Activated T-helper 1 cell treated with anti-CD3 and anti-CD28 coated beads, Interleukin-12 subunit alpha, Interleukin-12 subunit beta, Interleukin-2, Interleukin-4 antibody, amounts not matched to agents 30 ng/mL and 10 ng/mL and 1 ng/mL, durations not matched to agents 14 hours and 24 hours and 36 hours (primary cell): ENCODE measurements at places on chromosomes 1 and 21.

- no peaks in the 10 kb centered on the region for H3K4me1 ChIP-seq
- H3K36me3 ChIP-seq, result peaks cover 6% of the 10 kb centered on the region
- H3K27me3 ChIP-seq, result no peaks in the 10 kb centered on the region
- DNase-seq, result no peak
Observed at GRCh38 chr1:46001081-46001785, 131.2 kb downstream of the PIK3R3 start.

DNA sequence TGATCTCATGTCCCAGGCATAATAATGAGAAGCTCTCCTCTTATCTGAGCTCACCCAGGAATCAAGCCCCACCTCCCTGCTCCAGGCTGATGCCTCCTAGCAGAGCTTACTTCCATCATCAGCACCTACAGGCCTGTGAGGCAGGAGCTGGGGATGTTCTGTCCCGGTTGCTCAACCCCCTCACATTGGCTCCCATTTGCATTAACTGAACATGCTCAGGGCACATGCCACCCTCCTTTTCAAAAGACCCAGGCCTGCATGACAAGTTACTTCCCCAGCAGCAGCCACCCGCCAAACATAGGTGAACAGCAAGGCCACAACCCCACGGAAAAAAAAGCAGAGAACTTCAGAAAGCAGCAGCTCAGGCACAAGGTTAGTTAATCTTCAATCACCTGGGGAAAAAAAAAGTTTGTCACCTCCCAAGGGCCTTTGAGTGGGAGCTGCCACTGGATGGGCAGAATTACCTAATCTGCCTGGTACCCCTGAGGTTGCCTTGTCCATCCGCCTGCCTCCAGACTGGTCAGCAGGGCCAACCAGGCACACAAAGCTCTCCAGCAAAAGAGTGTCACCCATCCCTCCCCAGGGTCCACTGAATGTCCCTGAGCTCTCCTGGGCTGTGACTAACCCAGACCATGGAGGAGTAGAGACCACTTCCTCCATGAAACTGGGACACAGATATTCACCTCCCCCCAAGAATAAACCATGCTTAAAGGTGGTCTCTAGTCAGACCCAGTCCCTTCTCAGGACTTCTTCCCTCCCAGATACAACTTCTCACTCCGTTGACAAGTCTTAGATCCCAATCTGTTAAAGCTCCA is 4.4 kb downstream of the KCNN3 start:
- no peak overlapping the region for H3K27ac ChIP-seq
- no peak overlapping the region for H3K4me3 ChIP-seq
- H3K36me3 ChIP-seq, result no peaks in the 10 kb centered on the region
- DNase-seq, result no peak
- H3K4me1 ChIP-seq, result peaks cover 28% of the 10 kb centered on the region

GRCh38 chr1:81006502-81006901 is 794.2 kb upstream of the ADGRL2 start:
- DNase-seq, result no peak
- H3K4me1 ChIP-seq, result no peaks in the 10 kb centered on the region
- no peaks in the 10 kb centered on the region for H3K27me3 ChIP-seq
- H3K36me3 ChIP-seq, result no peaks in the 10 kb centered on the region
- no peak overlapping the region for H3K4me3 ChIP-seq

GRCh38 chr1:53604291-53604919 is 134.6 kb downstream of the GLIS1 start:
- no peak overlapping the region for H3K4me3 ChIP-seq
- H3K4me1 ChIP-seq, result peaks cover 6% of the 10 kb centered on the region

- H3K4me1 ChIP-seq, result no peaks in the 10 kb centered on the region
- H3K4me3 ChIP-seq, result no peak overlapping the region
- DNase-seq, result no peak
- no peaks in the 10 kb centered on the region for H3K27me3 ChIP-seq
- H3K36me3 ChIP-seq, result no peaks in the 10 kb centered on the region
Observed at GRCh38 chr1:215844266-215844665, 277.2 kb downstream of the KCTD3 start.

- no peak overlapping the region for H3K27ac ChIP-seq
- no peaks in the 10 kb centered on the region for H3K36me3 ChIP-seq
- H3K4me1 ChIP-seq, result no peaks in the 10 kb centered on the region
- no peak for DNase-seq
Observed at GRCh38 chr21:41482301-41482700, 25.7 kb downstream of the TMPRSS2 start.

- H3K4me3 ChIP-seq, result no peak overlapping the region
- no peaks in the 10 kb centered on the region for H3K36me3 ChIP-seq
- no peaks in the 10 kb centered on the region for H3K4me1 ChIP-seq
- DNase-seq, result no peak
Observed at GRCh38 chr1:118960567-118961136, 27.5 kb downstream of the TBX15 start.

GRCh38 chr1:232413674-232414073 is 216.3 kb downstream of the SIPA1L2 start:
- H3K27ac ChIP-seq, result no peak overlapping the region
- DNase-seq, result no peak
- H3K4me3 ChIP-seq, result no peak overlapping the region

- H3K27me3 ChIP-seq, result no peaks in the 10 kb centered on the region
- no peak overlapping the region for H3K4me3 ChIP-seq
- no peak overlapping the region for H3K27ac ChIP-seq
- DNase-seq, result no peak
- H3K4me1 ChIP-seq, result peaks cover 12% of the 10 kb centered on the region
- H3K36me3 ChIP-seq, result peaks cover 31% of the 10 kb centered on the region
Observed at GRCh38 chr1:88791192-88791591, 100.2 kb downstream of the GTF2B start.

DNA sequence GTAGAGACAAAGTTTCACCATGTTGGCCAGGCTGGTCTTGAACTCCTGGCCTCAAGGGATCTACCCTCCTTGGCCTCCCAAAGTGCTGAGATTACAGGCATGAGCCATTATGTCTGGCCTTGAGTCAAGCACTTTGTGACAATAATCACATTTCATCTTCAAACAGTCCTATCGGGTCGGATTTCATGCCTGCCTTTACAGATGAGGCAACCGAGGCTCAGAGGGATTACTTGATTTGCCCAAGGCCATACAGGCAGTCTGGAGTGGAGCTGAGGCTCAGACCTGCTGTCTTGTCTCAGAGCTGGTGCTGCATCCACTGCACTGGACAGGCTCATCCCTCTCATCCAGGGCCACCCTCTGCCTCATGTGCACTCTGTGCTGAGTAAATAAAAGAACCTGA is 26.6 kb downstream of the FAM151A start:
- no peak for DNase-seq
- no peak overlapping the region for H3K27ac ChIP-seq

DNA sequence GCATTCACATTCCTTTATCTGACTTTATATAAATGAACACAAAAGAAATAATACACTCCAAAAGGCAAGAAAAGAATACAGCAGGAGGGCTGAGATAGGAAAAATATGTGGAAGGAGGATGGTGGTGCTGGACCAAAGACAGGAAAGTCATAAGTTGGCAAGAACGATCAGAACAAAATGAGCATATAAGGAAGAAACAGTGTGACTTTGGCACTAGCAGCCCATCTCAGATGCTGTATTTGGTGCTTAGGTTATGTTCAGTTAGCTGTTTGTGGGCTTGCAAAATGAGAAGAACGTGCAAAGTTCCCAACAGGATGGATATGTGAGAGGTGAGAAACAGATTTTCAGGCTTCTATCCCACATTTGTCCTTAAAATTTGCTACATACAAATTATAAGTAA is 719.8 kb upstream of the ADGRL4 start:
- no peak for DNase-seq
- H3K27ac ChIP-seq, result no peak overlapping the region
- H3K4me3 ChIP-seq, result no peak overlapping the region
- no peaks in the 10 kb centered on the region for H3K36me3 ChIP-seq

DNA sequence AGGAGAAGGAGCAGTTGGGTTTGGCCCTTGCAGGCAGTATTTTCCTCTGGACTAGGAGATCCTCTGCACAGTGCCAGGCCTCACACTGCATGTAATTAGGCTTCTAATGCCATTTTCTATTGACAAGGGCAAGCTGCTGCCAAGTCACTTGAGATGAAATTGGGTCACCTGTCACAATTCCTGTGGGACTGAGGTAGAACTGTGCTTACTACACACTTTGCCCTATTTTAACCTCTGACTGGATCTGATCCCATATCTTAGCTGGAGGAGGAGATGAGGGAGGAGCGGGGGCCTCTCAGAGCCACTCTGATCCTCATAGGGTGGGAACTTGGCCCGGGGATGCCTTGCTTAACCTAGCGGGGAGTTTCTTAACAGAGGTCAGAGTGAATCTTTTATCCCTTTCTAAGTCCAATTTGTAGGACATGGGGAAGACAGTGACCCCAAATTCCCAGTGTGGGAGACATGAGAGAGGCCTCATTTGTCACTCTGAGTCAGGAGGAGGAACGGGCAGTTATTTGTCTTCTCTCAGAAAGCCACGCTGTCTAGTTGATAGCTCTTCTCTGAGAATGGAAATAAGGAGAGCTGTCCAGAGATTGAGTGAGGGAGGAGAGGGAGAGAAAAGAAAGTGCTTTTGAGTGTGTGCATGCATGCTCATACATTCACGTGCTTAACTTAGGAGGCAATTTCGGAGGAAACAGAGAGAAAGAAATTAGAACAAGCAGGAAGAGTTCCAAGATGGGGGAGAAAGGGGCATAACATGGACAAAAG is 121.3 kb downstream of the CACNA1E start:
- peaks cover 4% of the 10 kb centered on the region for H3K27me3 ChIP-seq
- H3K27ac ChIP-seq, result no peak overlapping the region
- H3K36me3 ChIP-seq, result no peaks in the 10 kb centered on the region

GRCh38 chr1:10943991-10944730 is 68.3 kb upstream of the TARDBP start:
- H3K27me3 ChIP-seq, result peaks cover 44% of the 10 kb centered on the region
- DNase-seq, result no peak

- no peak overlapping the region for H3K27ac ChIP-seq
- H3K4me3 ChIP-seq, result no peak overlapping the region
- H3K36me3 ChIP-seq, result peaks cover 51% of the 10 kb centered on the region
- no peak for DNase-seq
Observed at GRCh38 chr1:31266547-31266946, 26.9 kb upstream of the NKAIN1 start.

GRCh38 chr1:228349701-228350171 is 56.9 kb downstream of the TRIM11 start:
- no peaks in the 10 kb centered on the region for H3K27me3 ChIP-seq
- no peak overlapping the region for H3K27ac ChIP-seq
- no peaks in the 10 kb centered on the region for H3K36me3 ChIP-seq

GRCh38 chr1:38014724-38015424 is 2.3 kb downstream of the UTP11 start:
- H3K4me1 ChIP-seq, result peaks cover 41% of the 10 kb centered on the region
- no peaks in the 10 kb centered on the region for H3K27me3 ChIP-seq
- no peak overlapping the region for H3K27ac ChIP-seq
- H3K36me3 ChIP-seq, result peaks cover 28% of the 10 kb centered on the region

DNA sequence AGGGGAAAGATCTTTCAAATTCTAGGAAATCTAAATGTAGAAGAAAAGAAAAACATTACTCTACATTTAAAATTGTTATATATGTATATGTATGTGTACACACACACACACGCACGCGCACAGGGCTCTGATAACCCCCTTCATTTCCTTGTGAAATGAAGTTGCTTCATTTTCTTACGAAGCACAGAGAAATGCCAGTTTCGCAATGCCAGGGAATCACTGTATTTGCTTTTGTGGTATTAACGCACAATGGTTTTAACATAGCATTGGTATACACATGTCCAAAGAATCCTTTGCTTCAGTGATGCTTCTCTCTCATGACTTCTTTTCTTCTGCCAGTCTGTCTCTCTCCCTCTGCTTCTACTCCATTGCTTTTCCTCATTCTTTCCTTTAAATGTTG is 8.4 kb upstream of the DDAH1 start:
- H3K4me3 ChIP-seq, result no peak overlapping the region
- no peaks in the 10 kb centered on the region for H3K36me3 ChIP-seq
- no peak overlapping the region for H3K27ac ChIP-seq
- no peak for DNase-seq
- no peaks in the 10 kb centered on the region for H3K4me1 ChIP-seq

DNA sequence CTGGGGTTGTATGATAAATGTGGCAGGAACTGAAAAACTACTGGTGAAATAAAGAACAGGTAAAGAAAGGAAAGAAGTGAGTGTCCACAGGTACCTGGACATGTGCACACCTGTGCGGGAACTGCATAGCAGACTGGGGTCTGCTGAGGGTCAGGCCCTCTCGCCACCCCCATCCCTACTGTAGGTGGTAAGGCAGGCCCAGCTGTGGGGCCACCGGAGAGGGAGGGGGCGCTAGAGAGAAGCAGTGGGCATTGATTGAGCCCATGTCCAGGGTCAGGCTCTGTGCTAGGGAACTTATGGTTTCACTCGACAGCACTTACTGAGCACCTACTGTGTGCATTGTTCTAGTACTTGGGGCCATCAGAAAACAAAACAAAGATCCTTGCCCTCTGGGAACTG is 400.5 kb downstream of the MATN1 start:
- no peak for DNase-seq
- H3K4me3 ChIP-seq, result no peak overlapping the region
- H3K27me3 ChIP-seq, result peaks cover 5% of the 10 kb centered on the region
- H3K36me3 ChIP-seq, result no peaks in the 10 kb centered on the region

- H3K4me1 ChIP-seq, result peaks cover 12% of the 10 kb centered on the region
- no peak overlapping the region for H3K27ac ChIP-seq
- peaks cover 42% of the 10 kb centered on the region for H3K27me3 ChIP-seq
- H3K36me3 ChIP-seq, result no peaks in the 10 kb centered on the region
Observed at GRCh38 chr1:207497941-207498340, 2.0 kb downstream of the CR1 start.

- H3K4me1 ChIP-seq, result no peaks in the 10 kb centered on the region
- no peak for DNase-seq
- H3K27ac ChIP-seq, result no peak overlapping the region
- H3K36me3 ChIP-seq, result no peaks in the 10 kb centered on the region
Observed at GRCh38 chr1:59601041-59601441, 213.7 kb upstream of the HOOK1 start.

- DNase-seq, result no peak
- H3K4me1 ChIP-seq, result peaks cover 19% of the 10 kb centered on the region
- peaks cover 31% of the 10 kb centered on the region for H3K36me3 ChIP-seq
- no peak overlapping the region for H3K27ac ChIP-seq
Observed at GRCh38 chr21:45264912-45265515, 22.7 kb downstream of the POFUT2 start.

DNA sequence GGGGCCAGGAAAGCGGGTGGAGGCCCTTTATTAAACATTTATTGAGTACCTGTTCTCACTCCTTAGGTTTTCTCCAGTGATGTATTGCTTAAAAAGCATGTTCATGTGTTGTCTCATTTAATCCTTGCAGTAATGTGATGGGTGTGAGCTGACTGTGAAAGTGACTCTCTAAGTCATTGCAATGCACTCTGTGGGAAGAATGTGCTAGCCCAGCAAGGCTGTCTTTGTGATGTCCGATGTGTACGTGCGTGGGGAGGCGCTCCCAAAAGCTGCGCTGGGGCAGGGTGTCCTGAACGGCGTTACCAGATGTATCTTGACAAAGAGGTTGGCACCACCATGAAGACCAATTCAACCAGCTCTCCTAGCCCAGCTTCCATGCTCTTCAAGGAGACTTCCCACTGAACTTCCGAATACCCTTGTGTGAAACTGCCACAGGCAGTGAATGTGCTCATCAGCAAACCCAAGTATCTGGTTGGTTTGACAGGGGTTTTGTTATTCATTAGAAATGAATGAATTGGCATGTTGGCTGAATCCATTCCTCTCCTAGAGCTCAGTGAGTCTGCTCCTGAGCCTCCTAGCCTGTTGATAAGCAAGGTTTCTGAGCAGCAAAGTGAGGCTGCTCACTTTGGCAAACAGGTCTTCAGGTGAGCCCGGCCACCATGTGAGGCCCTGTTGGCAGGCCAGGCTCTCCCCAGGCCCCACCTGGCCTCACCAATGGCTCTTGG is 28.0 kb downstream of the NUAK2 start:
- no peak overlapping the region for H3K27ac ChIP-seq
- H3K36me3 ChIP-seq, result no peaks in the 10 kb centered on the region
- no peak for DNase-seq
- peaks cover 8% of the 10 kb centered on the region for H3K27me3 ChIP-seq
- H3K4me1 ChIP-seq, result peaks cover 49% of the 10 kb centered on the region
